Kidney glomerular epithelial cell (primary cell): ENCODE measurements at places on chromosomes 3 and 15.

- no peak for DNase-seq
Measured at GRCh38 chr3:57943525-57944495, 64.4 kb upstream of the FLNB start.

GRCh38 chr3:133701435-133702358 lies 40.0 kb upstream of the TOPBP1 start:
- no peak for DNase-seq

- no peak for DNase-seq
Measured at GRCh38 chr3:168645180-168645579, 549.5 kb upstream of the GOLIM4 start.

GRCh38 chr3:63508771-63509170 lies 143.7 kb upstream of the SNTN start:
- DNase-seq, result no peak

GRCh38 chr3:11720304-11720898 lies 76.7 kb upstream of the VGLL4 start:
- DNase-seq, result peak; percentile 44

DNA sequence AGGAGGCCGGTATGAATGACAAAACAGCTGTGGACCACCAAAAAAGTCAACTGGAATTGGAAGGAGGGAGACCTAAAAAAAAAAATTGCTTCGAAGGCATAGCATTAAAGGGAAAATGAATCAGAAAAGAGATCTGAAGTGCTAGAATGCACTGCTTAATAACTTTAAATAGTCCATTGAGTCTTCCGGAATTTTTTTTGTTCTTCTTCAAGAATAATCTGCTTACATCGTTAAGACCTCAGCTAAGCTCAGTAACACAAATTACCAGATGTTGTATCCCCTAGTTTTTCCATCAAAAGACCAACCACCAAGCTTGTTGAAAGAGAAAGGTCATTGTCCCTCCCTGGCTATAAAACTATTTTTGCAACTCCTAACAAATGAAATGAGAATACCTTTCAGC lies 560.5 kb downstream of the NR2F2 start:
- DNase-seq, result no peak

- DNase-seq, result no peak
Measured at GRCh38 chr15:69782139-69782658, 315.5 kb downstream of the TLE3 start.

DNA sequence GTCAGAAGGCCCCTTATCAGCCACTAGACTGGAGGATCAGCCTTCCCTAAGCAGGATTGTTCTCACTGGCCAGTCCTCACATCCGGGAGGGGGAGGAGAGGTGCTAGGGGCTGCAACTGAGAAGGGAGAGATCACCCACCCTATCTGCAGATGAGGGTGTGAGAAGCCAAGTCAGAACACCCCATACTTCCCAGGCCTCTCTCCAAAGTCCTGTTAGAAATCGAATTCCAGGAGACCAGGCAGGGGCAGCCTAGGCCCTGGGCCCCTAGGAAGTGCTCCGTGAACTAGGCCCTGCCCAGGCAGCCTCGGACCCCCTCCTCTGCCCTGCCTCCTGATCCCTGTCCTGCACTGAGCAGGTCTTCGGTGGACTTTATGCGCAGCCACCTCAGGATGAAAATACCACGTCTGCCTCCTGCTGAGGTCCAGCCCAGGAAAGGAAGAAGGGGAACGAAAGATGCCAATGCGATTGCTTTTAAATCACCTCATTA lies 933 bp downstream of the DZIP1L start:
- DNase-seq, result peak; percentile 64

- no peak for DNase-seq
Measured at GRCh38 chr3:42711491-42712343, 9.1 kb upstream of the HHATL start.

- DNase-seq, result no peak
Measured at GRCh38 chr15:40008061-40008765, 30.8 kb downstream of the SRP14 start.

- DNase-seq, result no peak
Measured at GRCh38 chr15:44812029-44812517, 75.7 kb downstream of the TRIM69 start.

DNA sequence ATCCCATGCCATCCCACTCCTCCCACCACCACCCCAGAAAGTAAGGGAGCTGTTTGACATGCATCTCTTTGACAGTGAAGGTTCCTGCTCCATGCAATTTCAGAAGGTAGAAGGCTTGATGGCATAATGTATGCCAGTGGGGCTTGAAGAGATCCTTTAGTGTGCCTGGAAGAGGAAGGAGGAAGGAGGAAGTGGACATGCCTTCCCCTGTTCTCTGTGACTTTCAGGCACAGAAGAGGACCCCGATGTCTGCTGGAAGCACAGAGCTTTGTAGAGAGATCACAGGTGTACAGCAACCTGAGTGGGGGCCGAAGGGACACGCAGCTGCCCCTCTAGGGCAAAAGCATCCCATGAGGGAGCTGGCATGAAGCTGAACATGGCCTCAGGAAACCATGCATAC lies 171.6 kb downstream of the CD47 start:
- DNase-seq, result no peak

DNA sequence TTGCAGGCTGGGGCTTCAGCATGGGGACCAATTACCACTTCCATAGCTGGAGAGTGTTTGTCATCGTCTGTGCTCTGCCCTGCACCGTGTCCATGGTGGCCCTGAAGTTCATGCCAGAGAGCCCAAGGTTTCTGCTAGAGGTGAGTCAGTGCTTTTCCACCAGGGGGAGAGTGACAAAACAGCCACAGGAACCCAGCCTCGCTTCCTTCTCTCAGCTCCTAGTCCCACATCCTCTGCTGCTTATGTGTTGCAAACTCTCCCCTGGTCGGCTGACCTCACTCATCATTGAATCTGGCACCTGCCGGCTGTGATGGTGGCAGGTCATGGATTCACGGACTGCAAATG lies 158.3 kb downstream of the SV2B start:
- DNase-seq, result no peak

DNA sequence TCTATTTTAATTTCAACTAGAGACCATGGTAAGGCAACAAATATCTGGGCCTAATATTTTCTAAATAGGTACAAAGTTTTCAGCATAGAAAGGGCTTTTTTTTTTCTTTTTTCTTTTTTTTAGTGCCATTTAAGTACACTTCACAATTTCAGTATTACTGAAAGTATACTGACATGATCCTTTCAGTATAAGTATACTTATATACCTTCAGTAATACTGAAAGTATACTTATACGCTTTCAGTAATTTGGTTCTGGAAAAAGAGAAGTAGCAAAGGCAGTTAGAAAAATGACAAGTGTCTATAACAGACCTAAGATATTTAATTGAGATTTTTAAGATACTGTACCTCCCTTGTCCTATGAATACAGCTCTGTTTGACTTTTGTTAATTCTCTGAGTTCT lies 339.2 kb downstream of the EPHA3 start:
- DNase-seq, result no peak

GRCh38 chr3:184632551-184633236 lies 71.1 kb downstream of the EPHB3 start:
- no peak for DNase-seq

DNA sequence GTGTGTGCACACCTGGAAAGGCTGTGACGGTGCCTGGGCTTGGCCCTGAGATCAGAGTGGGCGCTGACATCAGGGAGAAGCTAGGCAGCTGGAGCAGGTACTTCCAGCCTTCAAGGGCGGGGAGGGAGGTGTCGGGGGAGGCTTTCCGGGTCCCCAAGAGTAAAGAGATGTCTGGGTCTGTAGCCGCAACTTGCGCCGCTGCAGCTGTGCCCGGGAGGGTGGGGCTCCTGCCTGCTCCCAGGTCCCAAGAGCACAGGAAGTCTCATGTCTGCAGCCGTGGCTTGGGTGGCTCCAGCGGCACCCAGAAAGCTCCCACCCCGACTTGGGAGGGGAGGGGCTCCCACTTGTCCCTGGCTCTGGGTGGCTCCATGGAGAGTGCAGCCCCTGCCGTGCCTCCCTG lies 103.2 kb upstream of the BNIP2 start:
- DNase-seq, result no peak

- no peak for DNase-seq
Measured at GRCh38 chr3:19256313-19256712, 108.0 kb downstream of the KCNH8 start.

GRCh38 chr15:32099956-32100684 lies 69.8 kb downstream of the CHRNA7 start:
- DNase-seq, result no peak

GRCh38 chr15:73802431-73803041 lies 49.4 kb upstream of the INSYN1 start:
- no peak for DNase-seq

DNA sequence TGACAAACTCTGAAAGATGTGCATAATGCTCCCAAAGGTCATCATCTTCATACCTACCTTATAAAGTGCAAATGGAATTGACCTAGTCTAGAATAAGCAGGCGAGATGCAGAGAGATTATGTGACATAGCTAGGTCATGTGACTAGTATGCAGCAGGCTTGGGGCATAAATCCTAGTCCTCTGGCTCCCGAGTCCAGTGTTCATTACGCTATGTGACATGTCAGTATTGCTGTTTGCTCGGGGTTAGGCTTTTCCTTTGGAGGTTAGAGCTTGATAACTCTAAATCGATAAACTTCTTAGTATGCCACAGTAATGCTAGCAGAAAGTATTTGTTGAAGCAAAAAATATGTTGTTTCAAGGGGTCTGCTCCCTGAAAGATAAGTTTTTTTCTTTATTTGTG lies 481.7 kb upstream of the TPRG1 start:
- DNase-seq, result no peak

- no peak for DNase-seq
Measured at GRCh38 chr3:190911382-190911781, 48.9 kb upstream of the GMNC start.

GRCh38 chr15:70492240-70493177 lies 270.8 kb downstream of the UACA start:
- DNase-seq, result peak; percentile 90

DNA sequence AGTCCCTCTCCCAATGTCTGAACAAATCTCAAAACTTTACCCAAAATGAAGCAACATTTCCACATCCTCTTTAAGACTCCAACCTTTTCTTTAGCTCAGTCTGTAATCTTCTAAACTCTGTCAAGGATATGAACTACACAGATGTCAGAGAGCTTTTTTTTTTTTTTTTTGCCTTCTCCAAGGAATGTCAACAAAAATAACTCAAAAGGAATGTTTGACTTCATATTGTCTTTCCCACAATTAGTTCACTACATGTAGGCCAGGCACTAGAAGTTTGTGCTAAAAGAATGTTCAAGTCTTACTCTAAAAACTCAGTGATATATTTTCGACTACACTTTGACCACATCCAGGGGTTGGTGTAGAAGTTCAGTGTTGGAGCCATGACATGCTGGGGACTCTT lies 37.1 kb downstream of the ADAMTS9 start:
- DNase-seq, result peak; percentile 26
